ENCODE measurements at places on chromosomes 2 and 18. TPM values are rescaled to one million over a fixed set of nuclear protein-coding genes. Genes with fewer than 3 reads are reported as not detected.

The NT5DC4 gene
- not detected for total RNA-seq

The CYP27C1 gene
- 1.1 TPM for total RNA-seq

The GALR1 gene
- not detected for total RNA-seq

The ABCG8 gene
- not detected for total RNA-seq

The LYPD1 gene
- 28.6 TPM for total RNA-seq

- no peak for DNase-seq
Observed at GRCh38 chr2:120308038-120308910, 37.7 kb upstream of the INHBB start.

- DNase-seq, result no peak
Observed at GRCh38 chr2:173999272-173999671, 34.1 kb upstream of the SP3 start.

DNA sequence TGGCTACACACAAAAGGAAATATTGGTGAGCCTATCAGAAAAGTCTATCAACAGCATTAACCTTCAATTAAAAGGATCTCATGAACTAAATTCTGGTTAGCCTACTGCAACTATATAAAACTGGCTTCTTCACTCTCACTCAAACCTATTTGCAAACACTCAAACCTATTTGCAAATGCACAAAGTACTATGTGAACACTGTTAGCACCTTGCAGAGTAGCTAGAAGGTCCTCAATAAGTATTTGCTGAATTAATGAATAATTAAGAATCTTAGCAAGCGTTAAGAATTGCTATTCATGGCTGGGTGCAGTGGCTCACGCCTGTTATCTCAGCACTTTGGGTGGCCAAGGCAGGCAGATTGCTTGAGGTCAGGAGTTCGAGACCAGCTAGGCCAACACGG is 150.3 kb downstream of the DTNB start:
- no peak for DNase-seq

- no peak for DNase-seq
Observed at GRCh38 chr2:151459358-151459757, 49.7 kb downstream of the RIF1 start.

GRCh38 chr18:46182633-46183358 is 78.6 kb downstream of the HAUS1 start:
- no peak for DNase-seq

DNA sequence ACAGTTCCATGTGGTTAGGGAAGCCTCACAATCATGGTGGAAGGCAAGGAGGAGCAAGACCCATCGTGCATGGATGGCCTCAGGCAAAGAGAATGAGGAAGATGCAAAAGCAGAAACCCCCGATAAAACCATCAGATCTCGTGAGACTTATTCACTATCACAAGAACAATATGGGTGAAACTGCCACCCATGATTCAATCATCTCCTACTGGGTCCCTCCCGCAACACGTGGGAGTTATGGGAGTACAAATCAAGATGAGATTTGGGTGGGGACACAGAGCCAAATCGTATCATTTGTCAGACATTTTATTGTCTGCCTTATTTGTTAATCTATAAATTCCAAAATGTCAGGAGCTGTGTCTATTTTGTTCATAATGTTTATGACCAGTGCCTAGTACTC is 17.6 kb downstream of the NBAS start:
- DNase-seq, result no peak

DNA sequence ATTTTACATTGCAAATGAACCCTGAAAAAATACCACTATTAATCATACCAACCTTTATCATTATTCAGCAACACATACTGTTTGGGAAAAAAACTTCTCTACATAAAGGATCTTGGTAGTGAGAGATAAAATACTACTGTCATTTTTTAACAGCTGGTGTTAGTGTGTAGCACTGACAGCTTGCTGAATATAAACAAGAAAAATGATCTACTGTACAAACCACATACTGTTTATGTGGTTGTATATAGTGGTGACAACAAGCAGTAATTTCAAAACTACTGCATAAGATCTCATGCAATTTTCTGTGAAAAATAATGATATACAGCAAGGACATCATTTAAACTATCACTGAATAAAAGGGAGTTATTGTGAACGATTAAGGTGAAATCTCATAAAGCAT is 601.2 kb downstream of the LRP1B start:
- DNase-seq, result no peak

GRCh38 chr2:95315801-95316411 is 18.8 kb downstream of the KCNIP3 start:
- peak; percentile 95 for DNase-seq

DNA sequence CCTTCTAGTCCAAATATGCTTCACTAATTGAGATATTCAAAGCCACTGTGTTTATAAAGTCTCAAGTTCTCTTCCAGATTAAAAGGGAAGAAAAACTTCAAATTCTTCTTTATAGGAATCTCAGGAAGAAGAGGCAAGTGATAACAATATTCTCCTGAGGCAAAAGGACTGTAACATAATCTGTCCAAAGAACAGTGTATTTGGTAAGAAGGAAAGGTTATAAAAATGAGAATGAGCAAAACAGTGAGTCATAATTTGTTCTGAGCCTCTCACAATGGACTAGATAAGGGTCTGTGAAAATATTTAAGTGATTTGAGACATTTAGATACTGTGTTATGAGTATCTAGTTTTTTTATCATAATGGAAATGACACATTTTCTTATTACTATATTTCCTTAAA is 44.3 kb downstream of the SNRPD1 start:
- peak; percentile 30 for DNase-seq

DNA sequence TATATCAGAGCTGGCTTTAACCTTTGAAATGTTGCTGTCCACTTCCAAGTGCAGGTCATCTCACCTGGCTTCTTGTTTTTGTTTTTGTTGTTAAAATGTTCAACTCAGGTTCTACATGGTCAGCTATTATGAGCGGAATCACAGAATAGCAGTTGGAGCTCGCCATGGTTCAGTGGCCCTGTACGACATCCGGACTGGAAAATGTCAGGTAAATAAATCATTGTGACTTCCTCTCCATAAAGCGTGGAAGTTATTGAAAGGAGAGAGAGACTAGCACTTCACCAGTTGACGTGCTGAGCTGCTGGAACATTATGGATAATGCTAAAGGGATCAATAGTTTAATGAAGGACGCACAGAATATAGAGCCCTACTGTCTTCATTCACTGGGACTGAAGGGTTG is 184.6 kb upstream of the BOD1L2 start:
- DNase-seq, result no peak

DNA sequence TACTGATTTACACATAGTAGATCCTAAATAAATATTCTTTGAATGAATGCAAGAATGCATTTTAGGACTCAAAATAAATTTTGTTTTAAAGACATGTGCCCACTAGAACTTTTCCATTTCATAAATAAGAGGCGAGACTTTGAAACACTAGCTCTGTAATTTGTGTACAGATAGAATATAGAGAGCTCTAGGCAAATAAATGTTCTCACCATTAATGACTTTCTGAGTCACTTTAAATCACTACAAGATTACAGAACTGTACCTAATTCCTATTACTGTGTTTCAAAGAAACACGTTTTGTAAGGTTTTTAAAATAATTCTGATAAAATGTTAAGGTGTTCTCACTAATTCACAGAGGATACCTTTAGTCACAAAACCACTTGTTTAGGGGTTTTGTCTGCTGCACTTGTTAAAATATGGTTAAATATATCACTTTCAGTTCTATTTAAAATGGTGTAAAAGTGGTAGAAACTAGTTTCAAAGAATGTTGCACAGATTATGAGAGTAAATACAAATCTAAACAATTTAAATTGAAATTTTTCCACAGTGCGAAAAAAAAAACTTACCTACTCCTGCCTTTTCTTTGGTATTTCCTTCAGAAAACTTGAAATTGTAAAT is 158.7 kb upstream of the ZC3H15 start:
- no peak for DNase-seq

GRCh38 chr18:47747260-47747795 is 183.1 kb downstream of the SMAD2 start:
- DNase-seq, result no peak

- DNase-seq, result no peak
Observed at GRCh38 chr2:129984426-129984825, 5.0 kb downstream of the RAB6C start.

- peak; percentile 11 for DNase-seq
Observed at GRCh38 chr2:185643434-185643833, 95.2 kb upstream of the FSIP2 start.
